Stimulated activated CD4-positive, alpha-beta T cell treated with anti-CD3 and anti-CD28 coated beads, Interleukin-4, amount 100 ng/mL, for 4 hours (primary cell): ENCODE measurements at places on chromosomes 6 and 20.
A peak's percentile ranks its signal among the peaks of the same experiment; 100 is the strongest.

DNA sequence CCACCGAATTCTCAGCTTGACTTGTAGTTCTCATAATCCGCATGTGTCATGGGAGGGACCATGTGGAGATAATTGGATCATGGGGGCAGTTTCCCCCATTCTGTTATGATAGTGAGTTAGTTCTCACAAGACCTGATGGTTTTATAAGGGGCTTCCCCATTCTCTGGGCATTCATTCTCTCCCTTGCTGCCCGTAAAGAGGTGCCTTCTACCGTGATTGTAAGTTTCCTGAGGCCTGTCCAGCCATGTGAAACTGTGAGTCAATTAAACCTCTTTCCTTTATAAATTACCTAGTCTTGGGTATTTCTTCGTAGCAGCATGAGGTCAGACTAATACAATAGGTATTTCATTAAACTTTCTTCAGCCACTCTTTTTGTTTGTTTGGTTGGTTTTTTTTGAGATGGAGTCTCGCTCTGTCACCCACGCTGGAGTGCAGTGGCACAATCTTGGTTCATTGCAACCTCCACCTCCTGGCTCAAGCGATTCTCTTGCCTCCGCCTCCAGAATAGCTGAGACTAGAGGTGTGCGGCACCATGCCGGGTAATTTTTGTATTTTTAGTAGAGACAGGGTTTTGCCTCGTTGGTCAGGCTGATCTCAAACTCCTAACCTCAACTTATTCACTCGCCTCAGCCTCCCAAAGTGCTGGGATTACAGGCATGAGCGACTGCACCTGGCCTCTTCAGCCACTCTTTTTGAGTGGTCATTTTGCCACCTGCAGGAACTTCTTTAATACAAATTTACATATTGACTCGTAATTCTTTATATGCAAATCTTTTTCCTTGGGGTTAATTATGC lies 36.3 kb downstream of the GSTA2 start:
- DNase-seq = no peak

DNA sequence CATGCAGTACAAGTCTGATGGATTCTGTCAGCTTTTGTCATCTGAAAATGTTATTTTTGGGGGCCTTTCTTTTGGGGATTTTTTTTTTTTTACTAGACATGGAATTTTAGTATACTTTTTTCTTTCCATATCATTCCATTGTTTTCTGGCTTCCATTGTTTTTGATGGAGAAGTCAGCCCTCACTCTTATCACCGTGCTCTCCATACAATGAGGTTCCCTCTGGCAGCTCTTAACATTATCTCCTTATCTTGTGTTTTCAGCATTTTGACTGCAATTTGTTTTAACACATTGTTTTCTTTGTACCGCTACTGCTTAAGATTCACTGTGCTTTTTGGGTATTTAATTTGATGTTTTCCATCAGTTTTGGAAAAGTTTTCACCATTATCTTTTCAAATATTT lies 191.5 kb upstream of the AGPAT4 start:
- no peak for DNase-seq

DNA sequence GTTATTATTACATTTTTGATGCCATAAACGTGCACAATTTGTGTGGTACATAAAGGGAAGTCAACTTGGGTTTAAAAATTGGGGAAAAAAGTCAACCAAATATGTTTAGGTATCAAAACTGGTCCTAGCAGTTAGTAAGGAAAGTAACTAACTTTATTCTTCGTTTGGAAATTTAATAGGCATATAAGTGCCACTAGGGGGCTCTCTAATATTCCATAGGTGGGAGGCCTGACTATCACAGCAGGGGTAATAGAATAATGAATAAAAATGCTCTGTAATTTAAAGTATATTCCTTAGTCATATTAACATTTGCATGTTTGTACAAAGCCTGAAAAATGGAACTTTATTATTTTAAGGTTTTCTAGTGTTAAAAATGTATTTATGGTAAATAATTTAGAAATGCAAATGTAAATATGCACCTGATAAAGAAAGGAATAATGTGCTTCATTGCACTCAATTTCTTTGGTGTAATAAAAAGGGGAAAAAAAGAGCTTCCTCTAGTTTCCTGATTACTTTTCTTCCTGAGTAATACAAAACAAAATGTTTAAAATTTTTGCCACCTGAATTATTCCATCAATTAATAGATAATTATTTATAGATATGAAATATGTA lies 125.7 kb upstream of the HDAC2 start:
- no peak for DNase-seq

DNA sequence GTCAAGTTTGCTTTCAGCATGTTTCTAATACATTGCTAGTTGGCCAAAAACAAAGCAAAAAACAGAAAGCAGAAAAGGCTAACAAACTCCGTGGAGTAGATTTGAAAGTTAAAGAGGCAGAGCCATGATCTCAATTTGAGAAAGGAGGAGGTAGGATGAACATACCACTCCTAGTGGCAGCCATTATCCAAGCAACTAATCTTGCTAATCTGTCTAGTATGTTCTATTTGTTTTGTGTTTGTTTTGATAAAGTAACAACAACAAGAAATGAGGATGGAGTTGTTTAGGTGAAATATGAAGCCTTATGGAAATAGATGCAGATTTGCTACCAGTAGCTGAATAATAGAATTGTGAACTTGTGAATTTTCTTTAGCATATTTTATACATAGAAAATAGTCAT lies 295.5 kb upstream of the PRDM1 start:
- DNase-seq = no peak

DNA sequence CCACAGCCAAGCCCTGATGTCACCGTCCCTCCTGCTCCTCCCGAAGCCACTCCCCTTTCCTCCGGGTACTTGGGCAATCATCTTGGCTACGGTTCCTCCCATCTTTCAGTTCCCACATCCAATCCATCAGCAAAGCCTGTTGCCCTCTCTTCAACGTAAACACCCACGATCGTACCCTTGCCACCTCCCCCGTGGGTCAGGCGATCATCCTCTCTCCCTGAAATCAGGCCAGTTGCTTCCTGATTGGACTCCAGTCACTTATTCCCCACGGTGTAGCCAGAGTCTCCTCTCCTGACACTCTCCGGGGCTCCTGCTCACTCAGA lies 44.5 kb downstream of the SULF2 start:
- DNase-seq = no peak

DNA sequence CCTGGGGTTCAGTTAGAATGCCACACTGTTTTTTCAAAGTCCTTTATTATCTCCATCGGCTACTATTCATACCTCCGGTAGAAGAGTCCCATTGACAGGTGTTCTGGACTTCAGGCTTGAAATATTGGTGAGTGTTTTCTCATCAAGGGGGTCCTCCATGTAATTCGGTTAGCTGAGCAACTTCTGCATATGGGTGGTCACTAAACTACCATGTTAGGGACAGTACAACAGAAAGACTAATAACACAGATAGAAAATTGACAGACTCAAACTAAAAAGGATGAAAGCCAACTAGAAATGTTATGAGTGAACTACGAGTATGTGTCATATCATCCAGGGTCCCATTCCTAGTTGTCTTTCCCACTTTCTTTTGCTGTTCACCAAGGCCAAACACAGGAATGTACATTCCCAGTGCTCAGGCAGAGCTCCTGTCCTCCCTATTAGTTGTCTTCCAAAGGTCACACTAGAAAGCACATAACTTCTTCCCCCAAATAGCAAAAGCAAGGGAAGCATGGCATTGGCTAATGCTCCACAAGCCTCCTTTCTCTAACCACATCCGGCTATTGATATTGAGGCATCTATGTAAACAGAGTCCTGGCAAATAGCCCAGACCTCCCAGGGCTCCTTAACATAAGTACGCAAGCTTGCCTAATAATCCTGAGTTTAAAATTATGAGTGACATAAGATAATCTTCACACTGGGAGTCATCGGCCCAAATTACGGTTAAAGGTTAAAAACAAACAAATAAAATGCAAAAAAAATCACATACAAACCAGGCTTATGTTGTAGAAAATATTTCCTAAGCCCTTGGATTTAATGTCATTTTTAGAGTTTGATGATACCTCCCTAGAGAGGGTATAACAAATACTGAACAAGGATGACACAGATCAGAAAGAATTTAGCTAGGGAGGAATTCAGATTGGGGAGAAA lies 13.2 kb downstream of the CCN2 start:
- no peak for DNase-seq

DNA sequence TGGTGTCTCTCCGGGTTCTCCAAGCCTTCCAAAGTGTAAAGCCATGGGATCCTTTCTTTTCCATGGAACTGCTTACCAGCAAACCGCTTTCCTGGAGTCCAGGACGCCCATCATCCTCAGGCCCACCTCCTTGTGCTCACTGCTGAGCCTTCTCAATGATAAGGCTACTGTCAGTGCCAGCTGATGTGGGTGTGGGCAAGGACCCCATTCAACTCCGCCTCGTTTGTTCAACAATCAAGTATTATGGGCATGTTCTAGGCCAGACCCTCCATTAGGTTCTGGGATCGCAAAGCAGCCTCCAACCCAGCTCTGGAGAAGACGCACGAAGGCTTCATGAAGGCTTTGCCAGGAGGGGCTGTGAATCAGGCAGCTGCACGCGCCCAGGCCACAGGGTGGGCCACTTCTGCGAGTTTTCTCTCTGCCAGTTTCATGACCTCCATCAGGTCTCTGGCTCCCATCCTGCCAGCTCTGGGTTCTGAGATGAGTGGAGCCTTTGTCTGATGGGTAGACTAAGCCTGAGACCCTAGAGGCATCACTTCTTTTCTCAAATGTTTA lies 177.1 kb downstream of the MRPL14 start:
- no peak for DNase-seq

- no peak for DNase-seq
These were observed 8.0 kb downstream of the DNPH1 start for GRCh38 chr6:43221046-43221972.

DNA sequence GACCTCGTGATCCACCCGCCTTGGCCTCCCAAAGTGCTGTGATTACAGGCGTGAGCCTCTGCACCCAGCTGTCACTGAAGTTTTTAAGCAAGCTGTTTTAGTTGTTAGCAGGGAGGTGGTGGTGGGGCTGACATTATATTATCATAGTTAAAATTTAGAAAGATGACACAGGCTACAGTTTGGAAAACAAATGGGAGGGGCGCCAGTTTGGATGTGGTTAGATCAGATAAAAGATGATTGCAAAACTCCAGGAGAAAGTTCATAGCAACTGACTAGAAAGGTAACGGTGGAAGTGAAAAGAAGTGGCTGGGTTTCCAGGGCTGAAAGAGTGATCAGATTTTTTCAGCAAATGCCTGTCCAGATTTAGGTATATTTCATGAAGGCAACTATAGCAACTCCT lies 311.9 kb upstream of the CITED2 start:
- DNase-seq = no peak

DNA sequence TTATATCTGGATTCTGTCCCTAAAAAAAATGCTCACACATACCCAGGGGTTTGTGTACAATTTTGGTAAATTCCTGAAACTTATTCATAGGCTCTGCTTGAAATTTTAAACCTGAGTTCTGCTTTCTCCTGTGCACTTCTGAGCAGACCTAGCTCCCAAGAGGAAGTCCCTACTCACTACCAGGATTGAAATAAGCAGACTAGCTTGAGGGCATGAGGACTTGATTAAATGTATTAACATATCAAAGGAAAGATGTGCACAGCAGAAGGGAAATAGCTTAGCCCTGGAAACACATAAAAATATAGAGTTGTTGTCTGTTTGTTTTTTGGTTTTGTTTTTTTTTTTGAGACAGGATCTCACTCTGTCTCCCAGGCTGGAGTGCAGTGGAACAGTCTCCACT lies 151.8 kb upstream of the PLCB4 start:
- DNase-seq = no peak

DNA sequence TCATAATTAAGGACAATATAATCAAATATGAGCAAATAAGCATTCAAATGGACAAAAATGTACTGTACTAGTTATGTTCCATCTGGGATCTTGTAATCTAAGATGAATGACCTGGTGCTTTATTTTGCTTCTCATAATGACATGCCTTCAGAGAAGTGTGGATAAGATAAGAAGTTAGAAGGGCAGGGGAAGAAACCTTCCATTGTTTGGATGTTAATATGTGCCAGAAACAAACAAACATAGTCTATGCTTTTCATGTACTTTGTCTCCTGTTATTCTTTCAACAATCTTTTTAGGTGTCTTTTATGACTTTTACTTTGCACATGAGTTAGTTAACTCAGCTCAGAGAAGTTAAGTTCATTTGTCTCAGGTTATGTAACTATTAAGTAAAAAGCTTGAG lies 511.5 kb upstream of the SOX4 start:
- no peak for DNase-seq

DNA sequence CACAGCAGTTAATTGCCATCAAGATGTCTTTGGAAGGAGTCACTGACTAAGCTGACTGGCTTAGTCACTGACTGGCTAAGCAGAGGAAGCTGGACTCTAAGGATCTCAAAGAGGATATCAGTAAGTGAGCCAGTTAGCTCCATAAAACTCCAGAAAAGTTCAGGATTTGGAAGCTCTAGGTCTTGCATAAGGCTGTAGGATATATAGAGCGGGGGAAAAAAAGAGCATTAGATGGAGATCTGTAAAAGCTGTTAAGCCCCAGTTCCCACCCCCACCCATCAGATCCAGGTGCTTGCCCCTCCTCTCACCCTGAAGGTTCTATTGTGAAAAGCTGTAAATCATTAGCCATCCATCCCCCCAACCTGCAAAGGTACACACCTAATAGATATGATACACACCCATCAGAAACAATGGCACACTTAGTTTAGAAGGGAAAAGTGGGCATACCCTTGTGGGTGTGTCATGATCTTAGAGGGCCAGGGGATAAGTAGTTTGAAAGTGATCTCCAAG lies 32.2 kb downstream of the CARMIL1 start:
- no peak for DNase-seq

DNA sequence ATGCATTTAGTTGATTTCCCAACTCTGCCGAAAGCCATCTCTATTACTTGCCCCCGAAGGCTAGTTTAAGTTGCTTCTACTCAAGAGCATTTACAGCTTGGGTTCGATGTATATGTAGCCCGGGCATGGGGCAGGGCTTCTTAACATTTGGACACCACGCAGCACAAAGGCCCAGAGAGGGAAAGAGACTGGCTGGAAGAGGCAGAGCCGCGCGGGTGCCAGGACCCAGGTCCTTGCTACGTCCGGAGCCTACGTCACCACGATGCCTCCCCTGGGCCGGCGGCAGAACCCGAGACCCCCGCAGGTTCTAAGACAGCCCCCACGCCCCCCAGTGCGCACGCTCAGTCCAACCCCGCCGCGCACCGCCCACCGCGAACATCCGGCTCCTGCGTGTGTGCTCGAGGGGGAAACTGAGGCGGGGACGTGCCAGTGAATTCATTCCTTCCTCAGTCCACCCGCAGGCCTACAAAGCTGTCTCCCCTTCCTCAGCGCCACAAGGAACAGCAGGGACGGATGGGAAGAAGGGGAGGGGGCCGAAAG lies 367 bp upstream of the PCIF1 start:
- DNase-seq = peak; percentile 67

DNA sequence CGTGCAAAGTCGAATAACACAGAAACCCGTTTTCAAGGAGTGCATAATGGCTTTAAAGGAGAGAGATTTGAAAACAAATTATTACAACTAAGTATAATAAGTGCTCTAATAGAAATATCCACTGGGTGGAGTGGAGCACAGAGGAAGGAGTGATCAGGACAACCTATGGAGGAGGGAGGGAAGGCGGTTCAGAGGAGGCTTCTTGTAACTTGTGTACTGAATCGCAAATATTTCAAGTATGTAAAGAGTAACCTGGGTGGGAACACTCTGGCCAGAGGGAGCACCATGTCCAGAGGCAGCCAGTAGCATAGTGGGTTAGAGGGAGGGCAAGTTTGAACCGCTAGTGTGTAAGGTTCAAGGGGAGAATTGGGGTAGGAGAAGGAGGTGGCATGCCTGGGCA lies 21.6 kb upstream of the TNFAIP3 start:
- no peak for DNase-seq

- DNase-seq = no peak
These were observed 190.8 kb upstream of the BMP2 start for GRCh38 chr20:6576726-6577125.

- no peak for DNase-seq
These were observed 6.0 kb downstream of the RFX6 start for GRCh38 chr6:116883005-116883404.
